ENCODE measurements at places on chromosomes 7 and 10.

DNA sequence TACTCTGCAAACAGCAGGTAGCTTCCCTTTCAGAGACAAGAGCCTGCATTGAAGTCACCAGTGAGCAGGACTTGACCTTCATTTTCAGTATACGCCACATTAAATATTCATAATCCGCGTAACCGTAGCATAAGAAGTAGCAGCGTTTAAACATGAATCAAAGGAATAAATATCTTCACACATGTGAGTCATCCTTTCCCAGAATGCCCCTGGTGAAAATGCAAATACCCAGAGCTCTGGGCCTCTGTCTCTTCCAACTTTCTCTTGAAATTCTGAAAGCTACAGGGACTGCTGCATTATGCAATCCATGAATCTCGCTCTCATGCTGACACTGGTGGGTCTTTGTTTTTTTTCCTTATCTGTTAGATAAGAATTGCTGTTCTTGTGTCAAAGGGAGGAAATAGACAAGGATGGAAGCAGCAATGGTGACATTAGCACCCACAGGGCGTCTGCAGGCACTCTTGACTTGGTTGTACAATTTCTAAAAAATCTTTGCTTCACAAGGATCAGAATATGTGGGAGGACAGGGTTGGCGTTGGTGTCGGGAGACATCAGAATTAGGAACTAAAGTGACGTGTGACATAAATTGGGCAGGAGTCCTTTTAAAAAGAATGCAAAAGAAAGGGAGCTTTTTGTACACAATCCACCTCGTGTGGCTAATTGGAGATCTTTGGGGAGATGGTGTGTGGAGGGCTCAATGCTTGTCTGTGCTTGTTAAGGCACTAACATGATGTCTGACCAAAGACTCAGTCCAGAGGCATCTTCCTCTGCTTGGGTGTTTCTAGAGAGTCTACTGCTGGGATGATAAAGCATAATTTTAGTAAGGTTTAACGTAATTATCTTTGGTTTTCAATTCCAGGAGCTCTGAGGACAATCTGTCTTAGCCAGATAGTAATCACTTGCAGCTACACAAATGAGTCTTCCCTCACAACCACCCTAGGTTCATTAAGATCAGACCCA lies 390.3 kb downstream of the KCNMA1 start:
- DNase-seq, result peak; percentile 88

DNA sequence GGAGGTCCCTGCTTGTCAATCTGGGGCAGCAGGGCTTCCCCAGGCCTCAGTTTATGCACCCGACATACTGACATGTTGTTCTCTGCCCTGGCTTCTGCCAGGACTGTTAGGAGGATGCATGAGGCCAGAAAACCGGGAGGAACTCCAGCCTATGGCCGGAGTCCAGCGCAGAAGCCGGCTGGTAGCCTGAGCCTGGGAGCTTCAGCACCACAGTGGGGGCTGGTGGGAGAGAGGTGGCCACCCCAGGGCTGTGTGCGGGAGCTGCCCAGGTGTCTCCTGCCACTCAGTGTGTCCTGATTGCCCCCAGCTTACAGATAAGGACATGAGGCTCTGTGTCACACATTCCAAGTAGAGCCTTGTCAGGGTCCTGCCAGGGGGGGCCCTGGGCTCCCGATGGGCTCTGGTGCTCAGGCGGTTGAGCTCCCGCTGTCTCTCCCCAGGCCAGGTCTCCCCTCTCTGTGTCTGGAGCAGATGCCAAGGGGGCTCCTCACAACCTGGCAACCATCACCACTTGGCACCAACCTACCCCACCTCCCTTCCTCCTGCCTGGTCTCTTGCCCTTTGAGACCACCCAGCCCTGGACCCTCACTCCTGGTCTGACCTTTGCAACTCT lies 32.3 kb downstream of the PPIF start:
- no peak for DNase-seq

DNA sequence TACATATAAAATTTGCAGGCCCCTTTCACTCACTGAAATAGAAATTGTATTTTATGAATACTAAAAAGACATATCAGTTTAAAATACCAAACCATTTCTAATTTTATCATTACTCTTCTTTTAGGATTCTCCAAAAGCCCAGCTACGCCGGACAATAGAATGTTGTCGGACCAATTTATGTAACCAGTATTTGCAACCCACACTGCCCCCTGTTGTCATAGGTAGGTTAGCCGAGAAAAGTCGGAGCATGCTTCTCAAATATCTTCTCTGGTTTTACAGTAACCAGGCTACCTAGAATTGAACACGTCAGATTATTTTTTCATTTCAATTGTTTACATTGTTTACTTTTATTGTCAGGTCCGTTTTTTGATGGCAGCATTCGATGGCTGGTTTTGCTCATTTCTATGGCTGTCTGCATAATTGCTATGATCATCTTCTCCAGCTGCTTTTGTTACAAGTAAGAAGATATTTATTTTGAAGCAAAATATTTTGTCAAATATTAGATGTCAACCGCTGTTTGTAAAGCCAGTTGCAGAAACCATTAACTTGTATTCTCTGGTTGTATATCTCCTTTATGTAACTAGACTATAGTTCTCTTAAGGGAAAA lies 57.6 kb downstream of the MMRN2 start:
- peak; percentile 72 for DNase-seq

- DNase-seq, result peak; percentile 9
Measured at GRCh38 chr10:123301077-123301857, 147.1 kb downstream of the BUB3 start.

DNA sequence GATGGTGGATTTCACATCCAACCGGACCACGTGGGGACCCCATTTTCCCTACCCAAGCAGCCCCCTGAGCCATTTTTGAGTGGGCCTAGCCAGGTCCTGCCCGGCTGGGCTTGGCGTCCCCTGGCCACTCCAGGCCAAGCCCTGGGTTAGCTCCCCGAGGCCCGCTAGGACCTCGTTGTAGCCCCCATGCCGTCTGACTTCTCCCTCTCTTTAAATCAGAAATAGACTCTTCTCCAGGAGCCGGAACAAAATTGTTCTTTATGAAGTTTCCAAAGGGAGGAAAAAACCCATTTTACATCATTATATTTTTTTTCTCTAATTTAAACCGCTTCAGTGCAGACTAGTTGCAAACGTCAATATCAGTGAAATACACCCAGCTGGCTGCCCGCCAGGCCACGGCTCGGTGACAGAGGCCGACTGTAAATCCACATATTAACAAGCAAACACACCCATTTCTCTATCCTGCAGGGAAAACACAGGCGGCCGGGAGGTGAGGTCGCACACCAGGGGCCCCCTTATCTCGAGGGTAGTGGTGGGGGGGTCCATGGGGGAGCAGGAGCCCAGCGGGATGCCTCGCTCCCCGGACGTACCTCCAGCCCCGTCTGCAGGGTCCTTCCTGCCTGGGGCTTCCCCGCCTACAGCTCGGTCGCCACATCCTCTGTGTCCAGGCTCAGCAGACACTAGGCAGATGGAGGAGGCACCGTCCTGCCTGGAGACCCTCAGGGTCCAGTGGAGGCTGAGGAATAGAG lies 72.7 kb downstream of the ELFN1 start:
- DNase-seq, result peak; percentile 78

- DNase-seq, result no peak
Measured at GRCh38 chr7:105230486-105230885, 158.2 kb downstream of the SRPK2 start.

DNA sequence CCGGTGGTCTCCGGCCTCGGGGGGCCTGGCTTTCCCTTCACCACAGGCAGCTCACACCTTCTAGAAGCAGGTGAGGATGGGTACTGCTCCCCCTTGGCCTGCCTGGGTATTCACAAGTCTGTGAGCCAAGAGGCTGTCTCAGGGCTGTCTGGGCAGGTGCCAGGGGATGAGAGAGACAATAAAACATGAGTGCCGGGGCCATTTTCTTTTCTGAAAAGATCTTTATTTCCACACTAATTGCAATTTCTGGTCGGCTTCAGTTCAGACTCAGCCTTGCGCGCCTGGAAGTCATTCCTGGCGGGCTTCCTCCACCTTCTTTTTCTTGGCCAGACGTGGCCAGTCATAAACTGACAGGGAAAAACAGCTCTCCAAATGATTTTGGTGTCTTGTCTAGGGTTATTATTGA lies 171.2 kb downstream of the ARHGAP12 start:
- DNase-seq, result no peak

- no peak for DNase-seq
Measured at GRCh38 chr10:69102440-69102839, 14.5 kb downstream of the SRGN start.

- no peak for DNase-seq
Measured at GRCh38 chr7:45050198-45050597, 38.6 kb downstream of the NACAD start.

DNA sequence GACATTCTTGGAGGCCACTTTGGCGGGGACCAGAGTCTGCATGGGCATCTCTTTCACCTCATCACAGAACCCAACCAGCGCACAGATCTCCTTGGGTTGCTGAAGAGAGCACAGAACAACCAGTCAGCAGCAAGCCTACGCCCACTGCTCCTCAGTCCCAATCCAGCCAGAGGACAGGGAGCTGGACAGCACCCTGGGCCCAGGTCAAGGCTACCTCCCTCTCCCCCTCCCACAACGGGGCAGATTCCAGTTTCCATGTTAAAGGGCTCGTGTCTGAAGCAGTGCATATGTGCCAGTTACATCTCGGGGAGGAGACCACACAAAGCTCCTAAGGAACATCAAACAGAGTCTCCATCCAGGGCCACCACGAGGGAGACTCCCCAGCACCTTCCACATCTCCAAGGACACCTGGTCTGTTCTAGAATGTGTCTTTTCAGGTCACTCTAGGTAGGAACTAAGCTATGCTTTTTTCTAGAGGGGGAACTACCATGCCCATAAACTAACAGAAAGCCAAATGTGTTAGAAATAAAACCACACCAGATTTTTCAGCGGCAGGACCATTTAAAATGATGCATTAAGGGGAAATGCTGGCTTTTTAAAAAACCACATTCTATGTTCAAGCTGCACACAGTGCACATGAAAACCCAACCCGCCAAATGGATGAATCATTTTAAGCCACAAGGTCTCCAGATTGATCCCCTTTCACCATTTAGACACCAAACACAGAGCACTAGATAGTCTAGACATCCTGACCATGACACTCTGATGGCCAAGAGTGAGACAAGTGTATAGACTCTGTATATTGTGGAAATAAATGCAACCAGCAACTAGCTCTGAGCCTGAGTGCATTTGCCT lies 28.9 kb downstream of the PSAP start:
- DNase-seq, result peak; percentile 66

GRCh38 chr10:128067691-128068397 lies 58.4 kb downstream of the MKI67 start:
- DNase-seq, result no peak

DNA sequence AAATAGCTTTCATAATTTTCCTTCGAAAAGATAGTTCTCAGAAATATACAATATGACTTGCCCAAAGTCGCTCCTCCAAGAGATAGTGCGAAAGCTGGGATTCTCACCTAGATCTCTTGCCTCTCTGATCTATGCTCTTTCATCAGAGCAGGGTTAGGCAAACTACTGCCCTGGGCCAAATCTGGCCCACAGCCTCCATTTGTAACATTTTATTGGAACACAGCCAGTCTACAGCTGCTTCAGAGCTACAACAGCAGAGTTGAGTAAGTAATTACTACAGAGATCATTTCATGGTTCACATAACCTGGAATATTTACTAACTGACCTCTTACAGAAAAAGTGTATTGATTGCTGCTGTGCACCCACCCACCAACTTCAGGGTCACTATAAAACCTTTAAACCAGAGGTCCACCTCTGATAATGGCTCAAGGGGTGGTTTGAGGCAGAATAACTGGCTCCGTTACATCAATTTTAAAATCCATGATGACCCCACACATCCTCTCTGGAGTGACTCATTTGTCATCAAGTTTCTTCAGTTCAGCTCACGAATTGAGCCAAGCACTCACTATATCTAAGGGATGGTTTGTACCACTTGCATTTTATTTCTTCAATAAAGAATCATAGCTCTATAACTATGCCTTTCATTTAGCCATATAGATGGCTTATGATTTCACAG lies 1019.0 kb downstream of the XPNPEP1 start:
- no peak for DNase-seq

DNA sequence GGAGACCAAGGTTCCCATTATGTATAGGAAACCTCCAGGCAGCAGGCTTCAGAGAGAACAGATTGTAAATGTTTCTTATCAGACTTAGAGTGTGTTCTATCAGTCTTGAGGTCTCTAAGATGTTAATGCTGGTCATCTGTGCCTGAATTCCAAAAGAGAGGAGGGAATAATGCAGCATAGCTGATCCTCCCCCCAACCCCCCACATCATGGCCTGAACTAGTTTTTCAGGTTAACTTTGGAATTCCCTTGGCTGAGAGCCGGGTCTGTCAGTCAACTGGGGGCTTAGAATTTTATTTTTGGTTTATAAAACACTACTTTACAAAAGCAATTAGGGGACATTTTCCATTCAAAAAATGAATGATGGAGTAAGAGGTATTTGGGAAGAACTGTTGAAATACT lies 184.3 kb downstream of the NEBL start:
- DNase-seq, result no peak
